ENCODE measurements at places on chromosomes 11 and 22.
A peak's percentile ranks its signal among the peaks of the same experiment; 100 is the strongest.

DNA sequence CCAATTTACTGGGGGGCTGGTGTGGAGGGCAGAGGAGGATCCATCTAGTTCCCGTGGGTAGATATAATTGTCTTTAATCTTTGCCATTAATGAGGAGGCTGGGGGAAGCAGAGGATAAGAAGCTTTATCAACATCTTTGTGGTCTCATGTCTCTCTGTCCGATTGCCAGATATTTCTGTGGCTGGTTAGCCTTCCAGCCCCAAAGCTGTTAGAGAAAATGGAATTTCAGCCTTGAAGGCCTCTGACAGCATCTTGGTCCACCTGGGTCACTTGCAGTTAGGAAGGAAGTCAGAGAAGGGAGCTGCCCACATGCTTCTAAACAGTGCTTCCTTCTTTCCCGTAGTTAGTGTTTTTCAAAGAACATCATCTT, 56.9 kb downstream of the ABTB2 start:
- DNase-seq = no peak

DNA sequence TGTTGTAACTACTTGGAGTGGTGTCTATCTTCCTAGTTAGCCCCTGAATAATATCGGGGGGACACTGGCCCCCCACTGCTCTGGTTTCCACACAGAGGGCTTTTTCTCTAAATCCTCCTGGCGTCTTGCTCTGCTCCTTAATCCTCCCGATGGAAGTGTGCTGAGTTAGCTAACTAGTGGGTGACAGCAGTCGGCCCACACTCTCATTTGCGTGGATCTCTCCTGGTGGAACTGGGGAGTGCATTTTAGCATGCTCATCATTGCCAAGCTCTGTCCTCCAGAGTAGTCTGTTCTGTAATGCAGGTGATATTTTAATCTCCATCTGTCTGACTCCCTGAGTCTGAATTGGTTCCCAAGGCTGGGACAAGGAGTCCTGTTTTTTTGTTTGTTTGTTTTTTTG, 46.1 kb upstream of the RASSF10 start:
- no peak for DNase-seq

DNA sequence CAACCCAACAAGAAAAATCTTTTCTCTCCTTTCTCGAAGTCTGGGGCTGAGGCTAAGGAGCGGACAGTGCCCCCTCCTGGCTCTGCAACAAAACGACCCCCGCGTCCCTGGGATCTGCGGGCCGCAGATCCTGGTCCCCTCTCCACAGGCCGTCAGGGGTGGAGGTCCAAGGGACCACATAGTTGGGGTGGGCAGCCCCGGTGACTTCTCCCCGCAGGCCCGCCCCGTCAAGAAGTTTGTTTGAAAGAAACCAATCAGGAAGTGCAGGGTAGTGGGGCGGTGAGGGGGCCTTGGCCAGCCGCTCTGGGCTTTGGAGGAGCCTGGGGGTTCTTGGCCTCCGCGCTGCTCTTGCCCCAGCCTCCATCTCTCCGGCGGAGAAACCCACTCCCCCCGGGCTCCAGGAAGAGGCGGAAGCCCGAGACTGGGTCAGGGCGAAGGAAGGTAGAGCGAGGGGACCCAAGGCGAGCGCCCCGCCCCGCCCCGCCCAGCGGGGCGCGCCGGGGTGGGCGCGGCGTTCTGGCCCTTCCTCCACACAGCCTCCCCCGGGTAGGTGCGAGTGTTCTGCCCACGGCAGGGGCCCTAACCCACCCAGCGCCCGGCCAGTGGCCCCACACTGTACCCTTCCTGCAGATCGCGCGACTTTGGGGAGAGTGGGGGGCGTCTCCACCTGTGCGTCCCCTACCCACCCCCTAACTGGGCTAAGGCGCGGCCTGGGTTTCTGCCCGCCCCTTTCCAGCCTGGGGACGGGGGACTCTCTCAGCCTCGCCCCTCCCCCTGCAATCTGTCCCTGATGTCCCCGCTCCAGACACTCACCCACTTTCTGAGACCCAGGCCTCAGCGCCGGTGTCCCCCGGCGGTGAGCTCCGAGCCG, 1.3 kb downstream of the TP53I11 start:
- peak; percentile 2 for DNase-seq

DNA sequence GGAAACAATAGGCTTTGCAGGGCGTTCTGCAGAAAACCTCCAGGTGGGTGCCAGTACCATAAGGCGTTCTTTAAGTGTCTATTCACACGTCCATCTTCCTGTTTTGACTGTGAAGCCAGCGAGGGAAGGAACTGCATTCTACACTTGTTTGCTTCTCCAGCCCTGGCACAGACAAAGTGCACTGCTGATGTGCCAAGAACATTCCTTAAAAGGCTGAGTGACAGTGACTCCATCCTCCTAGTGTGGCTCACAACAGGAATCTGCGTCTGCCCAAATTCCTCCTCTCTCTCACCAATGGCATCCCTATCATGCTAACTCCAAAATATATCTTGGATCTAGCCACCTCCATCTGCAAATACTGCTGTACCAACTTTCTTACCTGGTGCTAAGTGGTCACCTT, 407.4 kb upstream of the SYN3 start:
- DNase-seq = no peak

Measured in stimulated activated CD4-positive, alpha-beta T cell treated with anti-CD3 and anti-CD28 coated beads, Interleukin-1b, Interleukin-23, amount 100 ng/mL, for 1 hour (primary cell).